ENCODE measurements at places on chromosomes 4 and X. TPM values are rescaled to one million over a fixed set of nuclear protein-coding genes. Genes with fewer than 3 reads are reported as not detected.

GPRASP1 gene
- 4.3 TPM for total RNA-seq

SPANXN2 gene
- total RNA-seq, result not detected

CSAG3 gene
- 0.52 TPM for total RNA-seq

HMGB3 gene
- total RNA-seq, result 42.0 TPM

PASD1 gene
- 0.05 TPM for total RNA-seq

Measured in thymus (tissue), 14 donors.